Kidney glomerular epithelial cell (primary cell): ENCODE measurements at places on chromosomes 6 and 20.

DNA sequence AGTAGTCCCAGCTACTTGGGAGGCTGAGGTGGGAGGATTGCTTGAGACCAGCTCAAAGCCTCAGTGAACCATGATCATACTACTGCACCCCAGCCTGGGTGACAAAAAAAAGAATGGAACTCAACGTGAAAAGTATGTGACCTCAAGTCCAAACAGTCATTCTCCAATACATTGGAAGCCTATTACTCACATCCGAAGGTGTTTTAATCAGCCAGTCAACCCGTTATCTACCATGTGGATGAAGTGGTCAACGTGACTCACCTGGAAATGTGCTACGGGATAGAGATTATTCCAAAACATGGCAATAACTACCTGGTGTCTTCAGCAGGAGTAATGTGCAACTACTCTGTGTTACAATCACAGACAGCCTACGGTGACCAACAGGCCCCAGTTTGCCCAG lies 85.8 kb upstream of the TOP1 start:
- DNase-seq, result no peak

DNA sequence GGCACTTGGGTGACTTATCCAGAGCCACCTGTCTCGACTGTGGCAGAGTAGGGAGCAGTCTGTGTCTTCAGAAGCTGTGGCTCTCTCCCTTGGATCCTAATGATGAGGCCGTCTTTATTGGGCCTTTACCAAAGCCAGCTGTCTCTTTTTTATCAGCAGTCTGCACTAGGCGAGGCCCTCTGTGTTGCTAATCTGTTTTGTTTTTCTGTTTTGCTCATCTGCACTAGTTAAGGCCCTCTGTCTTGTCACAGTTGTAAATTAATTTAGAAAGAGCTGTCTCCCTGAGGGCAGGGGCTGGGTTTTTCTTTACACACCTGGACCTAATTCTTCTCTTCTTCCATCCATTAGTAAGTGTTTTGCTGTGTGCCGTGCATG lies 45.0 kb downstream of the CDS2 start:
- DNase-seq, result no peak

- no peak for DNase-seq
Measured at GRCh38 chr6:84908304-84908904, 144.0 kb upstream of the TBX18 start.

- DNase-seq, result no peak
Measured at GRCh38 chr6:130452336-130452735, 86.5 kb downstream of the TMEM200A start.

GRCh38 chr6:34194772-34195171 lies 41.9 kb upstream of the HMGA1 start:
- DNase-seq, result no peak

DNA sequence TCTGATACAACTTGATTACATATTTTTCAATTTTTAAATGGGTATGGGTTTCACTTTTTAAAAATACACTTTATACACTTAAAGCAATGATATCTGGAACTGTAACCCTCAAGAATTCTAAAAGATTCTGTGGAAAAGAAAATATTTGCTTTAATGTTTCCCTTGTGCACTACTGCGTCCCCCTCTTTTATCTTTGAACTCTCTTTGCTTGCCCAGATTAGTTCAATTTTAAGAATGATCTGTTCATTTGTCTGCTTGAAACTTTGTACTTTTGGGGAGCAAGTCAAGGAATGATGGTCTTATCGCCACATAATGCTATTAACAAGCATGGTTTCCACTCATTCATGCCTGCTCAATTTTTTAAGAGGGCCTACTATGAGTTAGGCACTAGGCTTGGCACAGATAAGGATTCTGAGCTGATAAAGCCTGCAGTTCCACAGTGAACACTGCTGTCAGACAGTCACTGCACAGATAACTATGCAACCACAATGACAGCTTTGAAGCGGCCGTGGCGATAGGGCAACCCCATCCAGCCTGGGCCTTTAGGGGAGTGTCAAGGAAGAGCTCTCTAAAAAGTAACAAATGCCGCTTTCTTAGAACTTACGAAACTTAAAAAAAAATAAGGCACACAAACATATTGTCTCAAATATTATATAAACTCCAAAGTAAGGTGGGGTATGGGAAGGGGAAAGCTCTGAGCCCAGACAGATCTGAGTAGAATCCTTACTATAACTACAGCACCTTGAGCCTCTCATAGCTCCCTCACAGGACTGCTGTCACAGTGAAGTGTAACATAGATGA lies 29.7 kb downstream of the FYN start:
- DNase-seq, result no peak

DNA sequence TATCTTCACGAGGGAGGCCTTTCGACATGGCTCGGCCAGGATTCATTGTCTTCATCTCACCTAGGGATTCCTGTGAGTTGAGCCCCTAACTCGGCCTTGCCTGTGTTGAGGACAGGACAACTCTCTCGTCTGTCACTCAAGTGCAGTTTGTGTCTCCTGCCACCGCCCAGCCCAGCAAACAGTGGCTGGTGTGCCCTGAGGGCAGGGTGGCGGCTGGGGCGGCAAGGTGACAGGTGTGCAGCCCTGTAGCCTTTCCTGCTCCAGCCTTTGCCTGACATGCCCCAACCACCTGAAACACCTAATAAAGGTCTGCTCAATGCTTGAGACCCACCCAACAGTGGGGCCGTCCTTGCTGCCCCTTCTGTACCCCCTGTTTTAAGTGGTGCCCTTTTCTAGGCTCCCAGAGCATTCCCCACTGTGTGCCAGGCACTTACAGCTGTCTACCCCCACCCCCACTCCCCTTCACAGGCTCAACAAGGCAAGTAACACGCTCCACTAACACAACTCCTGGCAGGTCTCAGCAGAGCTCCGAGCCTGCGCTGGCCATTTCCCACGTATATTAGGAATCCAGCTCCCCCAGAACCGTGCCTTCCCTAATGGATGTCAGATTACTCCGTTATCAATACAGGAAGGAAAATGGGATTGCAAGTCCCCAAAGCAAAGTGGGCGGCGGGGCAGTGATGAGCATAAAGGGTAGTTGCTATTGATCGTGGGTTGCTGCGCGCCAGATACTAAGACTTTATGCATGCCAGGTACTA lies 17.7 kb downstream of the GFRA4 start:
- no peak for DNase-seq

GRCh38 chr6:160138839-160139419 lies 17.3 kb downstream of the SLC22A1 start:
- DNase-seq, result no peak

- DNase-seq, result no peak
Measured at GRCh38 chr6:25297039-25297441, 17.9 kb downstream of the CARMIL1 start.

- DNase-seq, result no peak
Measured at GRCh38 chr20:37521061-37521771, at the start of gene NNAT. Gene NNAT (plus strand): TSS chr20:37521250. CDS start chr20:37521332, 82 bp downstream.

DNA sequence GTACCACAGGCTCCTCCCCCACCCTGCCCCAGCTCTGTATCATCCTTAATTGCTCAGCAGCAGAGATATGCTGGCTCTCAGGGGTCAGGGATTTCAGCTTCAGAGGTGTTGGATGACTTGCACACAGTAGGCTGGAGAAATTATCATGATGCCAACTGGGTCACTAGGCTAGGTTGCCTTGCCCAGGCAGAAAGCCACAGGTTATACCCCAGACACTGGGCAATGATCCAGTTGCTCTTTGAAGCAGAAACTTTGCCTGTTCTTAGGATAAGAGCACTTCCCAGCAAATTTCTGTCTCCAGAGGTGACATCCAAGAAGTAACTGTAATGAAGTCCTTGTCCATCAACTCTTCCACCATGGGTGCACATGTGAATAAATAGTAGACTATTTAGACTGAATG lies 38.3 kb upstream of the SCML4 start:
- peak; percentile 35 for DNase-seq

DNA sequence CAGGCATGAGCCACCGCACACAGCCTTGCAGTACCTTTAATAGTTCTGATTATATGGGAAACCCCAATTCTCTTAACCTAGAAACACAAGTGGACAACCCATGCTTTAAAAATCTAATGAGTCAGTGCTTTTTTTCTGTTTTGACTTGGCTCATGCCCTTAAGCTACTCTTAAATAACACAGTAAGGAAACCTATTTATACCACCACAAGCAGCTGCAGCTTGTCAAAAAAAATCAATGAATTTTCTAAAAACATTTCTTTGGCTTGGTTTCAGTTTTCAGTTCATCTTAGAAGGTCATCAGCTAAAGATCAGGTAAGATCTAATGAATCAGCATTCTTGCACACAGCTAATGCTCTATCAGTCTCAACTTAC lies 124.1 kb upstream of the DST start:
- no peak for DNase-seq

DNA sequence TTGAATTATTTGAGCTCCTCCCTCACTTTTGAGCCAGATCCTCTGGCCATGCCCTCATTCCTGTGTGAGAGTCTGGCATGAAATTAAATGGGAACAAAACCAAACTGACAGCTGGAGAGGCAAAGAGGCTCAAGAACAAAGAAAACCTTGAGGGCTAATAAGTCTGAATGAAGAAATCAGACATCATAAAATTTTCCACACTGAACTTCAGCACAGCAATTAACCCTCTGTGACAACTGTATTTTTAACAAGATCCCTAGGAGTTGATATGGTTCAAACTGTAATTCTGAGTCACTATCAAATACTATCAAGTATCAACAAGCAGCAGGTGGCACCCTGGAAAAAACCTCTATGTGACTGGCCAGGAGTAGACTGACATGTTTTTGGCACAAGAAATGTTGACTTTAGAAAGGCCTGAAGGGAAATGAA lies 109.4 kb upstream of the EMILIN3 start:
- peak; percentile 31 for DNase-seq

- DNase-seq, result no peak
Measured at GRCh38 chr20:33515569-33516216, 25.8 kb downstream of the CBFA2T2 start.

- DNase-seq, result no peak
Measured at GRCh38 chr6:133740816-133741215, 148.1 kb upstream of the TCF21 start.

GRCh38 chr6:111842271-111842822 lies 30.9 kb downstream of the FYN start:
- no peak for DNase-seq

GRCh38 chr20:40640667-40641066 lies 48.4 kb downstream of the MAFB start:
- DNase-seq, result no peak

- no peak for DNase-seq
Measured at GRCh38 chr6:34867484-34867883, 20.4 kb downstream of the TAF11 start.

- peak; percentile 77 for DNase-seq
Measured at GRCh38 chr6:85449818-85450759, at the start of gene NT5E. Gene NT5E (plus strand): TSS chr6:85450083. CDS start chr6:85450140, 57 bp downstream.

- no peak for DNase-seq
Measured at GRCh38 chr6:21496706-21497105, 96.8 kb upstream of the SOX4 start.

GRCh38 chr20:36607586-36608387 lies 2.2 kb downstream of the RAB5IF start:
- DNase-seq, result no peak

- peak; percentile 80 for DNase-seq
Measured at GRCh38 chr6:136643850-136644596, 93.8 kb upstream of the MAP7 start.

DNA sequence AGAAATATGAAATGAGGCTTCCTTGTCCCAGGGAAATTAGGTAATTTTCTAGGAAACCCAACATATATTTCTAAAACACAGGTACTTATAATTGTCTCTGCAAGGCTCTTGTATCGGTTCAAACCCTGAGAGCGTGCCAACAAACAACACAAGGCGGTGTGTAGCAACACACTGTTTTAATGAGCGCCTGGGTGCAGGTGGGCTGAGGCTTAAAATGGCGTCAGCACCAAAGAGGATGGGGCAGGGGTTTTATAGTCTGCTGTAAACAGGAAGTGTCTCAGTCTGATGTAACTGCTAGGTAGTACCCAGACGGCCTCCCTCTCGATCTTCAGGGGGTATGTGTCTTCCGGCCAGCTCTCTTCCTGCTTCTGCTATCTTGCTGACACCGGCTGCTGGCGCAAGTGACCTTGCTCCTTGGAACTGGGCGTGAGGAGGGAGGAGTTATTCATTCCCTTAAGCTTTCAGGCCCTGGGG lies 69.7 kb downstream of the EPB41L2 start:
- no peak for DNase-seq

DNA sequence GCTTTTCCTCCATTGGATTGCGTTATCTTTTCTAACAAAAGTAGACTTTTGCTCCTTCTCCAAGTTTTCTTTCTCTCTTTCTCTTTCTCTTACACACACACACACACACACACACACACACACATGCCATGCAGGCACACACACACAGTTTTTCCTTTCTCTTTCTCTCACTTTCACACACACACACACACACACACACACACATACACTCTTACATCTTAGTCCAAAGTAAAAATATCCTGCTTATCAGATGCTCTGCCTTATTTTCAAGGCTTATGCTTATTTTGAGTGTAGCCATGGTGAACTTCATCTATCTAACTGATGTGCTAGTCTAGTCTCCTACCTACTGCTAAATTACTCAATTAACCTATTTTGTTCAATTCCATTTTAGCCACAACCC lies 34.4 kb upstream of the RAB23 start:
- no peak for DNase-seq

DNA sequence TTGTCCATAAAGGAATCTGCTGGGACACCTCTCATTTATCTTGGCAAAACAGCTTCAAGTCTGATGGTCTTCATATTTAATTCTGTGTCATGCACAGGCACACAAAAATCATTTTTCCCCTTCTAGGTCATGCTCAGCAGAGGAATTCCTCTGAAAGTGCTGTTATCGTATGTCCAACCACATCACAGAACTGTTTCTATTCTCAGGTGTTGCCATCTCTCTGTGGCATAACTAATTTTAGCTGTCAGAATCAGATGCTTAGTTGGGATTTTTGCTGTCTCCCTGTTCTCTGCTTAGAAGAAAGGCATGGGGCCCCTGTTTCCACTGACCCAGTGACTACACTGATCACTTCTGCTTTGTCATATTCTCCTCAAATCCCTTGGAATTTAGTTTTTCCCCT lies 608.0 kb upstream of the EPHA7 start:
- DNase-seq, result no peak

DNA sequence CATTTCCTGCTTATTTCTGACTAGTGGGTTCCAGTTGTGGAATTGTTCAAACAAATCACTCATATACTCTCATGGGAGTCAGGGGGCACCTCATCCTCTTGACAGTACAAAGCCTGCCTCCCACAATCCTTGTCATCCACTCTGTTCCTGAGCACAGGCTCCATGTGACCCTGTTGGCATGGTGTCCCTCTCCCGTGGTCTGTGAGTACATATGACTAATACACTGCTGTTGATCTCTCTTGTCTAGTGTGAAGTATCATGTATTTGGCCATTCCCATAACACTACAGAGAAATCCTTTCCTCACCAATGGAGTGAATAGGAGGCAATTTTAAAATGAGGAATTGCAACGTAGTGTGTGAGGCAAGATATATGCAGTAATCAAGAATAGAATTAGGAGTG lies 185.3 kb downstream of the OGFRL1 start:
- DNase-seq, result peak; percentile 90

DNA sequence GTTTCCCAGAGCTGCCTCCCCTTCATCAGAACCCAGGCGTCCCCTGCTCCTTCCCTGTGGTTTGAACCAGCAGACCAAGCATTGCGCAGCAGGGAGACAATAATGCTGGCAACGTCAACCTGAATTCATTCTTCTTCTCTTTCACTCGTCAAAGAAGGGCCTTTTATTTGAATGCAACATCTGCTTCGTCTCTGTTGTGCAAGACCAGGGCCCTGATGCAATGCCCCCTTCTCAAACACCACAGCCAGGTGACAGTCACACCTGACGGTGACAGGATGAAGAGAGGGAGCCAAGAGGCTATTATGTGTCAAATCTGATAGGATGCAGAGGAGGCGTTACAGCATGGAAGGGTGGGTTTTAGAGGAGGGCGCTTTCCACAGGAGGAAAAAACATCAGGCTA lies 8.0 kb downstream of the INSM1 start:
- no peak for DNase-seq
